ENCODE measurements at places on chromosomes 12 and 14.
A peak's percentile ranks its signal among the peaks of the same experiment; 100 is the strongest.

- DNase-seq, result no peak
Measured at GRCh38 chr14:42469637-42470426, 863.2 kb downstream of the LRFN5 start.

DNA sequence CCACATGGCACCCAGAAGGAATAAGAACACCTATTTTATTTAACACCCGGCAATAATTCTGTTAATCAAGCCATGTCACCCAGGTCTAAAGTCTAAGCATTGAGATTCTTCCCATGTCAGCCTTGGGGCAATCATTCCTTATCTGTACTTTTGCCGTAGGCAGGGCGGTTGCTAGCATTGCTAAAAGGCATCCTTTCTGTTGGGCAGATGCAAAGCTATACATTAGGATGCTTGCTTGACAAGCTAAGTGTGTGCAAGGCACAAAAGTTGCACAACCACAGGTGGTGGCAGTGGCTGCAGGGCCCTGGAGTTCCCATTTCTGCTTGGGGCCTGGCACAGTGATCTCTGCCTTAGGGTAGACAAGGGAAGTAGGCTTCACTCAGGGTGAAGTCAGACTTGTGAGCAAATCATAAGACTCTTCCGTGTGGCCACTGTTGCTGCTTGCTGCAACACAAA is 12.5 kb upstream of the GALNT6 start:
- no peak for DNase-seq

DNA sequence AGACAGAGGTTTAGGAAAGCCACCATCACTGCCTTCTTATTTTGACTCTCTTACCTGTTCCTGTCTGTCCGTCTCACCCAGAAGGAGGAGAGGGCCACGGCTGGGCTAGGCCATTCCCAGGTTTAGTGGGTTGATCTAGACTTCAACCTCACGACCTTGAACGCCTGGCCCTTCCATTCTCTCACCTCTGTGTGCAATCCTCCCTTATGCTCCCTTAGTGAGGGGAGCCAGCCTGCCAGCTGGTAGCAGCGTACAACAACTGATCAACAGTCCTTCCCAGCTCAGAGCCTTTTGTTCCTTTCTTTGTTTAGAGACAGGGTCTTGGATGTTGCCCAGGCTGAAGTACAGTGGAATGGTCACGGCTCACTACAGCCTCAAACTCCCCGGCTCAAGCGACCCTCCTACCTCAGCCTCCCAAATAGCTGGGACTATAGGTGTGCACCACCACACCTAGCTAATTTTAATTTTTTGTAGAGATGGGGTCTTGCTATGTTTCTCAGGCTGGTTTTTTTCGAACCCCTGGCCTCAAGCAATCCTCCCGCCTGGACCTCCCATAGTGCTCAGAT is 123.9 kb downstream of the ZNF664 start:
- no peak for DNase-seq

GRCh38 chr12:115998794-115999478 is 278.6 kb downstream of the MED13L start:
- DNase-seq, result no peak

GRCh38 chr14:38205949-38206665 is 1.6 kb upstream of the SSTR1 start:
- no peak for DNase-seq

GRCh38 chr14:22713631-22713950 is 52.9 kb upstream of the OXA1L start:
- DNase-seq, result no peak

- DNase-seq, result no peak
Measured at GRCh38 chr12:61384511-61384910, 875.7 kb upstream of the USP15 start.

GRCh38 chr14:81447021-81447764 is 47.1 kb upstream of the STON2 start:
- no peak for DNase-seq

DNA sequence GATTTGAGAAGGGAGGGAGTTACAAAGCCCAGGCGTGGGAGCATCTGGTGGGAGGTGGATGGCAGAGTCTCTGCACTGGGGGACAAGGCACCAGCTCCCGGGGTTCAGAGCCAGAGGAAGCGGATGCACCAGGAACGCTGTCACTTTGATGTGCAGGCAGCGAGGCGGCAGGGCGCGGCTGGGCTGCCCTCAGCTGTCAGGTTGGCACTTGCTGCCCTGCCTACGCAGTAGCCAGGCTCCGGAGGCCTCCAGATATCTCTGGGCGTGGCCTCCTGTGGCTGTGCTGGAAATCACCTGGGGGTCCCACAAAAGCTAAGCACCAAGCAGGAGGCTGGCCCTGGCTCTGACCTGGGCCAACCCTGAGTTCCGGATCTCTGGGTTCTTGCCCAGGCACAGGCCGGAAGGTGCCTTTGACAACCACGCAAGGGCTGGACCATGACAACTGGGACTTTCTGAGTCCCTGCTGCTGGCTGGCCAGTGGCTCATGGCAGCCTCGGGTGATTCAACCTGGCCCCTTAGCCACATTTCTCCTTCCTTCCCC is 62.1 kb upstream of the MAP1LC3B2 start:
- no peak for DNase-seq

- DNase-seq, result no peak
Measured at GRCh38 chr14:74034572-74034971, 15.4 kb downstream of the BBOF1 start.

DNA sequence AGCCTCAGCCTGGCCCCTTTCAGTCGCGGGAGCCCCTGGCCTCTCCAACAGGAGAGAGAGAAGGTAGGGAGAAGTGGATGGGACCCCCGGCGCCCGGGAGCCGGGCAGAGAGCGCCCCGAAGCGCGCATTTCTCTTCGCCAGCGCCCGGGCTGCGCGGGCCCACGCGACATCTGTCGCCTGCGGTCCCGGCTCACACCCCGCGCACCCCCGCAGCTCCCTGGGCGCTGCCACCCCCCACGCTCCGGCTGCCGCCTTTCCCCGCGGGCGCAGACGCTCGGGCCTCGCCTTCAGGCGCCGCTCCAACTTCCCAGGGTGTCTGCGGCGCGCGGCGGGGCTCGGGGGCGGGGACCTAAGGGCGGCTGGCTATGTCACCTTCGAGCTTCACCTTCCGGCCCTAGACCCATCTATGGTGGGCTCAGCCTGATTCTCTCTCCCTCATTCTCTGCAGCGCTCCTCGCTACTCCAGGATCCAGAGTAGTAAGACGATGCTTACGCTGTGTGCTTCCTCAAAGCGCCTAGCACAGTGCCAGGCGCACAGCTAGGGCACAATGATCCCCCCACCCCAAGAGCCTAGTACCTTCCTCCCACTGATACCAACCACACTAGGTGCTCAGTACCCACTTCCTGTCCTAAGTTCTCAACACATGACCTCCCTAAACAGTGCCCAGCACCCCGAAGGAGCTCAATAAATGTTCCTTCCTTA is 1.6 kb downstream of the HRK start:
- no peak for DNase-seq

DNA sequence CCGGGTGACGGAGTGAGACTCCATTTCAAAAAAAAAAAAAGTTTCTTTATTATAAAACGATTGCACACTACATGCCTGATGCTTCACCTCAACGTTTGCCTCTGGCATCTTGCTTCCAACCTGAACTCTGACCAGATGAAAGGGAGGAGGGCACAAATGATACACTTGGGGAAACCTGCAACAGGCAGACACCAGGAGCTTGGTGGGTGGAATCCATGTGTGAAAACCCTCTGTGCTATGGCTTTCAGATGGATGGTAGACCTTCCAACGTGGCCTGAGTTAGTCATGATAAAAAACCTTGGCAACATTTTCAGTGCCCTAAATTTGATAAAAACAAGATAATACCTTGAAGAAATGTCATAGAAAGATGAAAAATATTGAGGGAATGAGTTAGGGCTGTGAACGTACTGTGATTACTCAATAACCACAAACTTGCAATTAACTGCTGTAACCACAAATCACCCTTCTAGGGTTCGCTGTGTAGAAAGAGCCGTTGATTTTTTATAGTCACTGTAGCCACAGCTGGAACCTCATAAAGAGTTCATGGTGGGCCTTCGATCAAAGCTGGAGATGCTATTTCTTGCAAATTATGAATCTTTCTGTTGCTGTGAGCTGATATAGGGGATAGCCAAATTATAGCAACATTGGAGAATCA is 26.1 kb upstream of the GZMB start:
- DNase-seq, result no peak

DNA sequence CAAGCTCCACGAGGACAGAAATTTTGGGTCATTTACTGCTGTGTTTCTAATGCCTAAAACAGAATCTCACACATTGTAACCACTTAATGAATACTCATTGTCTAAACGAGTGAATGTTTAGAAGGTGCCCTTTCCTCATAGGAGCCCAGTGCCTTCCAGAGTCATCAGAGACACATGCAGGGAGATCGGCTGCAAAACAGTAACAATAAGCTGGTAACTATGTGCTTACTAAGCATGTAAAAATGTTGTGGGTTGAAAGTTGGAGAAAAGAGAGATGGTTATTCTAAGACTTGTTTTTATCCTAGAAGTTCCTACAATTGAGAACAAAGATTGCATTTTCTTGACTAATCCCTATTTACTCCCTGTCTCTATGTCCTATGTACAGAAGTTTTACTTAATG is 7.4 kb downstream of the TESPA1 start:
- no peak for DNase-seq

DNA sequence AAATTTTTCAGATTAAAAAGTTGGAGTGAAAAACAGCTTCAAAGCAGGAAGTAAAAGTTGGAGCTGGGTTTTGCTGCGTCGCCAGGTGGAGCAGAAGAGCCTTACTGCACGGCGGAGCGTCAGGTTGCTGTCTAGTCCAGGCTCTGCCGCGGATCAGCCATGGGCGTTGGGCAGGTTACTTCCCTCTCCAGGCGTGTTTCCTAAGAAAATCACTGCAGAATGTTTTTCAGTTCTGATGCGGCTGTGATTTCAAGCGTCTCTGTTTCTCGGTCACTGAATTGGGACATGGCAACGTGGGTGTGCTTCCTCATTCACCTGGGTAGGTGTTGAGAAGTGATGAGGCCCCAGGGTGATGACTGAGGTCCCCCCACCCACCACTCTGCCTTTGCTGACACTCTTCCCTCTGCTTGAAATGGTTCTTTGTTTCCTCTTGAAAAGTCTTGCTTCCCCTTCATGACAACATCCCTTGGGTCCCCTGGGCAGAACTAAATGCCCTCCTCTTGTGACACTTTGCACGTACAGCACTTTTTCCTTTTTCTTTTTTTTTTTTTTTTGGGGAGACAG is 7.6 kb downstream of the EVL start:
- DNase-seq, result no peak

- peak; percentile 53 for DNase-seq
Measured at GRCh38 chr12:111942557-111942956, 70.4 kb downstream of the TMEM116 start.

- peak; percentile 23 for DNase-seq
Measured at GRCh38 chr12:128644664-128645296, 179.0 kb downstream of the SLC15A4 start.

DNA sequence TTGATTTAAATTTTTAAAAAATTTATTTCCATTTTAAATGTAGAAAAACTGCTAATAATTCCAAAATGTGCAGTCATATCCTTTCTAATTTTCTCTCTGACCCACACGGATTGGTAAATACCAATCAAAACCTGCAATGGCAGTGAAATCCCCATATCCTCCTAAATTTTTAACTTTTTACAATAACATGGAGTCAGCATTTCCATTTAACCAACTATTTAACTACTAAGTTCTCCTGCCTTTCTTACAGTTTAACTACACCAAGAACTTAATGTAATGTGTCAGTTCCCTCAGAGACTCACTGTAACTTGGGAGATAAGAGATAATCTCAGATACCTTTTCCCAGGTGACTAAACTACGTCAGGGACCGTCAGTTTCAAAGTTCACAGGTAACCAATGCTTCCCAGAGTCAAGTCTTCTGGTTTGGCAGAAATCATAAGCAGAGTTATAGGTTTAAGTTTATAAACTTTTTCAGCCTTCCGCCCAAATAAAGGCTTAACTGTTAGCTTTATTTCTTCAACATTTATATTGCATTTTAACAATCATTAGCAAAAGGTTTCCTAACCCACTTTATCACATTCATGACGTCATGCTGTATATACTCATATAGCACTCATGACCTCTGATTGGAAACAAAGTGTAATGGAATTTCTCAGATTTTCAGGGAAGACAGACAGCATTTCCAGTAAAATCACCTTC is 7.6 kb downstream of the KRAS start:
- DNase-seq, result no peak

DNA sequence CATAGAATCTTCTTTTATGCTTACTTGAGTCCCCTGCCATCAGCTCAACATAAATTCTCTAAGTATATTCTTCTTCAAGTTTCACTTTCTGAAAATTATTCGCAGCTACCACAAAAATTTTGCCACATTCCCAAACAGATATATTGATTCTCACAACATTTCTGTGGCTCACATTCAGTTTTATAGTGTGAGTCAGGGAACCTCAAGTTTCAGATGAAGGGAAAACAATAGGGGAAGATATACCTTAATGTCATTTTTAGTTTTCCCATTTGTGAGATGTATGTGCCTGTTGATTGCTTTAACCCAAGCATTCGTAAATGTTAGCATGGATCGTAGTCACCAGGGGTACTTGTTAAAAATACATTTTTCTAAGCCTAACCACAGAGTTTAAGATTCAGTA is 465.8 kb downstream of the CCER1 start:
- DNase-seq, result no peak
